ENCODE measurements at places on chromosomes 7 and 10. TPM values are rescaled to one million over a fixed set of nuclear protein-coding genes. Genes with fewer than 3 reads are reported as not detected.

AKAP9 gene
- 49.4 TPM for total RNA-seq

SPDYE6 gene
- total RNA-seq = not detected

DYNC1I1 gene
- 5.1 TPM for total RNA-seq

SLC18A2 gene
- 6.0 TPM for total RNA-seq

GDF10 gene
- 1.3 TPM for total RNA-seq

COL1A2 gene
- total RNA-seq = 124 TPM

GRCh38 chr10:4506095-4506494 lies 319.9 kb upstream of the AKR1E2 start:
- no peak for DNase-seq

DNA sequence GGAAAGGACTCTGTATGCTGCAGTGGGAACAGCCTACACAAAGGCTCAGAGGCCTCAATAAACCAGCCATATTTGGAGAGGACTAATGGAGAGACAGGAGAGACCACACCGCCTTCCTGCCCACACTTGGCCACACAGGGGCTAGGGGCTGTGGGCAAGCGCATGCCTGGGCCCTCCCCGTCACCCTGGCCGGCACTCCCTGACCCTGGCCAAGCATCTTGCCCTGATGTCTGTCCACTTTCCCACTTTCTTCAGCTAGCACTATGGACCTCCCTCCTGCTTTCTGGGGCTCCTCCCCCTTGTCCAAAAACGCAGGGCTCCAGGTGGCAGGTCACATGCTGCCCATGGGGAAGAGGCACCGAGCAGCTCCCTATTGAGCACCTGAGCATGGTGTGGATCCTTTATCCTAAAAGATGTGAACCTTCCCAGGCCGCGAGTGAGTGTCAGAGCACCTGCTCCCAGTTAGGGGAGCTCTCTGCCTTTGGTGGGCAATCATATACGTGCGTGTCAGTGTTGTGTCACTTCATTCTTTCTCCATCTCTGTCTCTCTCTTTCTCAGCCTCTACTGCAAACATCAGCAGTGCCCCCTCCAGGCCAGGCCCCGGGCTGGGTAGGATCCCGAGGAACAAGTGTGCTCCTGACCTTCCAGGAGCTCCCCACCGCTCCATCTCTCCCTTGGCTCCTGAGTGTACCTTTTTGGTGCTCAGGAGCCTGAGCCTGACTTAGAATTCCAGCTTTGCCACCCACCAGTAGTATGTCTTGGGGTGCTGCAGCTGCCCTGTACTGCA lies 74.0 kb downstream of the ZMIZ1 start:
- DNase-seq = no peak

DNA sequence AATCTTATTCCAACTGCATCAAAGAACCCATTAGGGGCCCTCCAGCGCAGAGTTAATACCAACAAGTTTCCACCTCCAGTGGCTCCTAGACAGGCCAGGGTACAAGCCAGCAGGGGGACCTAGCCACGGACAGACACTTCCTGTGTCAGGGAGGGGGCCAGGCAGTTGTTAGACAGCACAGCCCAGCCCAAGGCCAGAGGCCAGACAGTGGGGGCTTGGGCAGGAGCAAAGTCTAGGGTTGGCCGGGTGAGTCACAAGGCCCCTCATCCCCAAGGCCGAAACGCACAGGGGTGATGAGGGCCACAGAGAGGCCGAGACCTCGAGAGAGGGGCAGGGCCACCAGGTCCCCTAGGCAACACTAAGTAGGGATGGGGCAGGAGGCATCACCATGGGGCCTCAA lies 19.3 kb upstream of the OPTN start:
- DNase-seq = no peak

DNA sequence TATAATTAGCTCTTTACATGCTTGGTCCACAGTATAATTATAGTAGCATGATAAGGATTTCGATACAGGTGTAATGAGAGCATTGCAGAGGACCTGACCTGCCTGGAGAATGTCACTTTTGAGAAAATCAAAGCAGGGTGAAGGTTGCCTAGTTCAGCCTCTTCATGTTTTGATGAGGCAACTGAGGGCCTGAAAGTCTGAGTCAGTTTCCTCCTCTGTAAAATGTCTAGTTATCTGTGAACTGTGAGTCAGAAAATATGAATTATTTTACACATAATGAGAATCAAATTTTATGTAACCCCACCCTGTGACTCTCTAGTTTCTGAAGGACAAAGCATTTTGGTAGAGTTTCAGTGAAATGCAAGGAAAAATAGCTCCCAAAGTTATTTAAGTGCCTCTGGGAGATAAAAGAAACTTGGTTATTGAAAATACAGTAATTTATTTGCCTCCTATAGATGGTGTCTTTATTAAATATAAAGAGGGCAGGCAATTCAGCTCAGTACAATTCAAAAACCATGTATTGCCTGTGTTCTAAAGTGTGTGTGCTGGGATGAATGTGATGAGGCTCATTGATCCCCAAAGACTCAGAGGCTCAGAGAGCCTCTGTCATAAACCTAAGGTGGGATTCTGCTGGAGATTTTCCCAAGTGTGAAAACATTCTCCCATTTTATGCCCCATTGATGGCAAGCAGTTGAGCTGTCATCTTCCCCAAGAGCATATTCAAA lies 37.3 kb upstream of the SAMD9L start:
- no peak for DNase-seq

DNA sequence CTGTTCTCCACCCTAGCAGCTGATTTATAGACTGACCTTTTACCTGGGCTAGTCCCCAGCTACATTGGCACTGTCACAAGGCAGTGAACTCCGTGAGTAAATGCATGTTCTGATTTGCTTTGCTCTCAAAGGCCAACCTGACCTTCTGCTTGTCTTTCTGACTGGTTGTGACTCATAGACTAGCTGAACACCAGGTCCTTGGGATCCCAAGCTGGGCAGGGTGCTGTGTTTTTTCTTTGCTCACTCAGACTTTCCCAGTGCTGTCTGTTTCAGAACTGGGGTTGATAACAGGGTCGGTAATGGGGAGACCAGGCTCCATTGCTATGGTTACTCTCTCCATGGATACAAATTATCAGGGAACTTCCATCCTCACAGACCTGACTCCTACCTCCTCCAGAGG lies 35.0 kb downstream of the EVX1 start:
- DNase-seq = no peak

DNA sequence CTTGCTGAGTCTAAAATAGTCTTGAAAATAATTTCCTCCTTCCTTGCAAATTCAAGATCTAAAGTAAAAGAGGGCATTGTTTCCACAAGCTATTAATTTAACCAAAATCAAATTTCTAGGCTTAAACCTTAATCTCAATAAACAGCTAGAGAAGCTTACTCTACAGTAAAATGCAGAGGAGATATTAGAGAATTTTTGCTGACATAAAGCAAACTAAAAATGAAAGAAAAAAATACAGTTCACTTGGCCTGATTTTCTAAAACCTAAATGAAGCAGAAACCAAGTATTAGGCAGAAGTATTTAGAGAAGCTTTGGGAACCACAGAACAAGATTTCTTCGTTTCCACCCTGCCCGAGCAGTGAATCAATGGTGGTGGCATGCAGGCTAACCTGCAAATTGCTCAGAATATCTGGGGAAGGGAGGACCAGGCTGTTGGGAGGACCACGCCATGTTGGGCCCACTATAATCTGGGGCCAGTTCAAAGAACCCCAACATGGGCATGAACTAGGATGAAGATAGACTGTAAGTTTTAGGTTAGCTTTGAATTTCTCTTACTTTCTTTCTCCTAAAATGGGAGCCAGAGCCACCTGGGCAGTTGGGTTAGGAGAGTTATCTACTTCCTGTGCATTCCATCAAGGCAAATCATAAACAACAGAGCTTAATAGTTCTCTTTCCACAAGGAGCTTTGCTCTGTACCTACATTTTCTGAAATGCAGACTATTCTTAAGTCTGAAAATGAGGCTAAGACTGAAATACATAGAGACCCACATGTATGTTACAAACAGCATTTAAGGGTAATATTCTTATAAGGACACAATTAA lies 4.1 kb downstream of the LAMB1 start:
- DNase-seq = no peak

GRCh38 chr10:42623929-42624328 lies 14.4 kb downstream of the ZNF33B start:
- no peak for DNase-seq

DNA sequence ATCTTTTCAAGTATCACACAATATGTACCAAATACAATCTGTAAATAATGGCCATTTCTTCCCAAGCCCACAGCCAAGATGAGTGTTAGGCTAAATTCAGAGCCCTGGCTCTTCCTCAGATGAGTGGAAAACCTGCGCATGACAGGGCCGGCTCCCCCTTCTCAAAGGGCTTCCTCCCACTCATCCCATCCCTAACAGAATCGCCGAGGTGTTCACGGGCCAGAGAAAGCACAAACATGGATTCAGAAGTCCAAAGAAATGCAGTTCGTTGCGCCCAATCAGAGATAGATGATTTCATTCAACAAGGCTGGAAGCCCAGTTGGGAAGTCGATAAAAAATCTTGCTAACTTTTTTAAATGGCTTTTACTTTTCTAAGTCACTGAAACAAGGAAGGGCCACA lies 121.8 kb downstream of the UBE2H start:
- no peak for DNase-seq

DNA sequence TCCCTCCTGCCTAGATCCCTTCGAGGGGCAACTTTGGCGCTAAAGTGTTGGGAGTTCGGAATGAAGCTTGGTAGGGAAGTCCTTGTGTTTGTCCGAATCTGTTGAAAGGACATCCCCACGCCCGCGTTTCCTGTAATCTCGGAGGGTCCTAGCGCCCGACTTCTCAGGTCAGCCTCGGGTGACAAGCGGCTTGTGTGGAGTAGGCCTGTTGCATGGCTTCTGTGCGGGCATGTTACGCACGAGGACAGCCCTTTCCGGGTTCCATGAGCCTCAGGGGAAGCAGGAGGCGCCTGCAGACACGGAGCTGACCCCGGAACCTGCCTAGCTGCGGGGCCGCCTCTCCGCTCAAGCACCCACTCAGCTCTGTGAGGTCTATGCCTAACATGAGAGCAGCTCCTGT lies 28.4 kb upstream of the AP5Z1 start:
- DNase-seq = no peak

GRCh38 chr7:29207162-29207801 lies 12.7 kb downstream of the CHN2 start:
- no peak for DNase-seq

DNA sequence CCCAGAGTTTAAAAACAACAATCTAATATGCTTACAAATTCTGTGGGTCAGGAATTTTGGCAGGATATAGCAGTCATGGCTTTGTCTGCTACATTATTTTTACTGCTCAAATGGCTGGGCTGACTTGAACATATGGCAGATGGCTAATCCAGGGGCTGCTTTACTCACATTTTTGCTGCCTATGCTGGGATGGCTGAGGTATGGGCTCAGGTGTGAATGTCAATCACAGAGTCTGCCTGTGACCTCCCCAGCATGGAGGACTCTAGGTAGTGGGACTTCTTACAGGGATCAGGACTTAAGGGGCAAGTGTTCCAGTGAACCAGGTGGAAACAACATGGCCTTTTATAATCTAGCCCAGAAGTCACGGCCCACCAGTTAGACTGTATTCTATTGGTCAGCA lies 4.4 kb upstream of the FKBP9 start:
- no peak for DNase-seq

- DNase-seq = no peak
Observed at GRCh38 chr7:4460597-4460996, 221.5 kb upstream of the FOXK1 start.

DNA sequence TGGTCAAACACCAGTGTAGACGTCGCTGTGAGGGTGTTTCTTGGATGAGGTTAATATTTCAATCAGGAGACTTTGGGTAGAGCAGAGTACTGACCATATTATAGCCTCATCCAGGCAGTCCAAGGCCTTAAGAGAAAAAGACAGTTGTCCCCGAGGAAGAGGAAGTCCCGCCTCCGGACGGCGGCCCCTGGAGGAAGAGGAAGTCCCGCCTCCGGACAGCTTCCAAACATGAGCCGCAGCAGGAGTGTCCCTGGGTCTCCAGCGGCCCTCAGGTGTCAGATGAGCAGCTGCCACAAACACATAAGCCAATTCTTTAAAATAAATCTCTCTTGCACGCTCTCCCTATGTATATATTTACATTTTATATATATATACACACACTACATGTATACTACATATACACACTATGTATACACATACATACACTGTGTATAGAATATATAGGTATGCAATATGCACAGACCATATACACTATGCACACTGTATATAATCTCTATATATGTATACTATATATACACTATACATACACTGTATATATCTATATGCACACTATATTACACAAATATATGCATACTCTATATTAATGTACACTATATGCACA lies 37.5 kb downstream of the PWWP2B start:
- DNase-seq = no peak

DNA sequence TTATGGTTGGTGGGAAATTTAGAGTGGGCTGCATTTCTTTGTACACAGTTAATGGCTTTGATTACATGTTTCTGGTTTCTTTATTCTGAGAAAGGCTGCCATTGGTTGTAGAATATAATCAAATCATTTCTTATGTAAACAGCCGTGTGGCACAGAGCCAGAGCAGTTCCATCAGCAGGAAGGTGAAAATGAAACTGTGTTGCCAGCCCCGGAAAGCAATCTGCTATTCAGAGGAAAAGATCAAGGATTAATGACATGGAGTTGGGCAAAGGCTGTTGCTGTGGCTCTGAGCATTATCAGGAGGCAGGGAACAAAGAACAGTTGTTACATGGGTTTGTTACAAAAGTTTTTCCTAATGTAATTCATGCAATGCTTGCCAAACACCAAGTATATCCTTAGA lies 74.2 kb upstream of the ZNF716 start:
- DNase-seq = no peak

- DNase-seq = no peak
Observed at GRCh38 chr10:1400101-1401070, 336.9 kb downstream of the ADARB2 start.

GRCh38 chr10:103681617-103682399 lies 173.6 kb downstream of the SH3PXD2A start:
- DNase-seq = no peak

DNA sequence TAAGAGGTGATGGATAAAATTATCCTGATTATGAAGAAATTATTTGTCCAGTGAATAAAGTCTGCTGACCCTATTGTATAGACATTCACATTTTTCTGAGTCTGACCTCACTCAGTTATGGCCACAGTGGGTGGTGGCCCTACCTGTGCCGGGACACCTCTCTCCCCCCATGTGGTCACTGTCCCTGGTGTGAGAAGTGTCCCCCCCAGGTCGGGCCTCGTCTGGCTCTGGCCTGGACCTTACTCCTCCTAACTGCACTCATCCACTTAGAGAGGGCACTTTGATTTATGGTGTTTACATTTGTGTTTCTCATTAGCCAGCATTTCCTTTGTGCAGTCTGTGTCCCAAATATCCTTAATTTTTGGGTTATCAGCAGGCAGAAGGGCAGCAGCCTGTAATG lies 59.6 kb upstream of the ZNF32 start:
- DNase-seq = no peak

- DNase-seq = no peak
Observed at GRCh38 chr10:116026725-116027124, 246.3 kb downstream of the GFRA1 start.

GRCh38 chr10:124892031-124892430 lies 49.9 kb upstream of the ZRANB1 start:
- no peak for DNase-seq

Measured in suprapubic skin (tissue), 4 donors.